Stimulated activated CD4-positive, alpha-beta T cell treated with anti-CD3 and anti-CD28 coated beads, Interleukin-1b, Interleukin-23, amount 100 ng/mL, for 1 hour (primary cell): ENCODE measurements at places on chromosomes 4 and X.

DNA sequence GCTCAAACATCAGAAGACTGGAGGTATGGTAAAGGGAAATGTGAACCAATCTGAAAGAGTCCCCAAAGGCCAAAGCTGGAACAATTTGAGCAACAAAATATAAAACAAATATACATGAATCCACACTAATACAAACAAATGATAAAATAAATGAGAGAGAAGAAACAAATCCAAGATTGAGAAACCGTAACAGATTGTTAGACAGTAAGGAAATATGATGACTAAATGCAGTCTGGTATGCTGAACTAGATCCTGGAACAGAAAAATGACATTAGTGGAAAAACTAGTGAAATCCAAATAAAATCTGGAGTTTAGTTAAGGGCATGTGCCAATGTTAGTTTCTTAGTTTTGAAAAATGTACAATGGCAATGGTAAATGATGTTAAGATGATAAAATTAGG, 15.9 kb downstream of the PPA2 start:
- DNase-seq: no peak

GRCh38 chrX:41025926-41026701, 59.1 kb upstream of the USP9X start:
- DNase-seq: no peak

GRCh38 chr4:7837597-7838135, 102.0 kb downstream of the AFAP1 start:
- no peak for DNase-seq

- DNase-seq: no peak
Observed at GRCh38 chrX:70478526-70479245, 34.1 kb downstream of the DLG3 start.

DNA sequence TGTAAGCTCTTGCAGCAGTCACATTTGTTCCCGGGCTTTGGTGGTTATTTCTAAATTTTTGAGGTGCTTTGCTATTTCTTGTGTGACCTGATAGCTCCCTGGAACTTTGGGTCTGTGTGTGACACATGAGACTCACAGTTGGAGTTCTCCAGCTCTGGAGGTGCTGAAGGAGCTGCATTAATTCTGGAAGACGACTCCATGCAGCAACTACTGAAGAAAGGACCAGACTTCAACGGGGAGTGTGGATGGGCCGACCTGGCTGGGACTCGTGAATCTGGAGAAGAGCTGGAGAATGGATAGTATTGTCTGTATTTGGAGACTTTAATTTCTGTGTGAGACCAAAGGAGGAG, 1.5 kb downstream of the MRFAP1 start:
- no peak for DNase-seq

DNA sequence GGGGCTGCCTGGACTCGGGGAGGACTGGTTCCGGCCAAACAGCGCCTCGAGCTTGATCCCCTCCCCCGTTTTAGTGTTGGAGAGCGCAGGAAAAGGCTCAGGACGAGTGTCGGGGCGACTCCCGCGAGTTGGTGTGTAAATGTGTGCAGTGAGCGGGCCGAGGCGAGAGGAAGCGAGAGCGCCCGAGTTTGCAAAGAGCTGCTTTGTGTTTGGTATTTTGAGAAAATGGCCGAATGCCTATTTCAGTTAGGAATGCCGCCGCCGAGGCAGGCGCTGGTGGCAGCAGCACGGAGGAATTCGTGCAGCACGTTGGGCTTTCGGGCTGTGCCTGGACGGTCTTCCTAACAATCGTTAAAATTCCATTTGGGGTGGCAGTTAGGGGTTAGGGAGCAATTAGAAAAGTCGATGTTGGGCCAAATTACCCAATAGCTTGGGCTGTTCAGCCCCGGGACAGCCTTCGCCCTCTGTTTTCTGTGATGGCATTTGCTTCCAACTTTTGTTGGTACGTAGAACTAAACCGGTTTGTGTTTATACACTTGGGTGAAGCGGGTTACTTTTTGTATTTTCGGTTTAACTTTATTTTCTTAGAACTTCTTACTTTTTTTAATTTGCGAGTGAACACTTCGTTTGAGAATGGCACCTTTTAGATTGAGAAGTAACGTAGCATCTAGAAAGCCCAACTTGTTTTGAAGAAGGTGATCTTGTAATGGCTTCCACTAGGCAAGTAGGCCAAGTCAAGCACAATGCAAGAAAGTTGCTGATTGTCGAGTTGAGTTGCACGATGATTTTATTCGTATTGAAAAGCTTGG, 1.6 kb downstream of the REST start:
- DNase-seq: no peak

GRCh38 chr4:71400810-71401209, 62.0 kb downstream of the SLC4A4 start:
- no peak for DNase-seq

DNA sequence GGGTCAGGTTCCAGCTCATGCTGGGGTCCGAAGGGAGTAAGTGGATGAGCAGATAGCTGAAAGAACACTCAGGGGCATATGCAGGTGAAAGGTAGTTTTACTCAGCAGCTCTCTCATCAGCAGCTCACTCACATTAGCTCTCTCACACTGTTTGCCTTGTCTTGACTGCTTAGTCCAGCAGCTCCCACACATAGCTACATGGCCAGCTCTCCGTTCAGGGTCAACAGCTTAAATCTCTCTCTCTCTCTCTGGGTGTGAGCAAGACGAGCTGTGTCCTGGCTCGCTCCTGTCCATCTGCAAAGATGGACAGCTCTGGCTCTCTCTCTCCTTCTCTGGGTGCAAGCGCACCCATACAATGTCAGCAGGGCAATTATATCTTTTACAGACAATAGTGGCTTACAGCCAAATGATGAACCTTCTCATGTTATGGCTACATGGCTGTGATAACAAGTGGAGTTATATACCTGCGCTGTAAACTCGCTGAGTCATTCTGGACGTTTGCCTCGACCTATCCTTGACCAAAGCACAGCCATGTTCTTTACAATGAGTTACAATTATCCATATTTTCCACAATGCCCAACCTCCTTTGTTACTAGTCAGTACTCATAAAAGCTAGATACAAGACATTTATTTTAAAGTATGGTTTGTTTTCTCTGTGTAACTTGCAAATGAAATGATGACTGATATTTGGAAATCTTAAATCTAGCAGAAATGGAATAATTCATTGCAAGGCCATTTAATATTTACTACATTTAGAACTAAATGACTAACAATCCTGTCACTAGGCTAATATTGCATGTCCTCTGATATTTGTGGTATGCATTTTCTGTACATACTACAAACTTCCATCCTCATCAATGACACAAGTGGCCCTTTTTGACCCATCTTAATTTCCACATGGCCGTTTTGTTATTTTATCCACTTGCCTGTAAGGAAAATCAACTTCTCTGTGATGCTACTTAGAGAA, 9.3 kb downstream of the PAPSS1 start:
- no peak for DNase-seq
